T-helper 1 cell (primary cell): ENCODE measurements at places on chromosomes 6 and 20.

DNA sequence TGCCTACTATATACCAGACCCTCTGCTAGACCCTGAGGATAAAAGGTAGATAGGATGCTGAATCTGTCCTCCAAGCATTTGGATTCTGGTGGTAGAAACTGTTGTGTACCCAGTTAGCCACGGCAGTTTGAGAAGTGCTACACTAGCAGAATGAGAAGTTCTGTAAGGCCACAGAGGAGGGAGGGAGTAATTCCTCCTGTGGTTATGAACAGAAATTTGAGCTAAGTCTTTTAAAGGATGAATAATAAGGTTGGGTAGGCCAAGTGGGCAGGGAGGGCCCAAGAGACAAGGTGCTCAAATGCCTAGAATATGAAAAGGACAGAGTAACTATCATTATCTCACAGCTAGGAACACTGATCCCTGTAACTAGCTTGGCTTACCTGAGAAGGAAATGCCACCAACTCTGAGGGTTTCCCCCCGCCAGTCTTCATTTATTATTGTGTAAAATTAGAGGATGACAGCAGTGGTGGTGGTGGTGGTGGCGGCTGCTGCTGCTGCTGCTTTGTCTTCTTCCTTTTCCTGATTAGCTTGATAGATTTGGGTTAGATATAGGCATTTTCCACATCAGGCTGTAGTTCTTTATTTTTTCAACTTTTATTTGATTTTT, 243.3 kb downstream of the PRL start:
- no peak for DNase-seq

- no peak for DNase-seq
Measured at GRCh38 chr20:3311623-3312022, 72.6 kb upstream of the SLC4A11 start.

DNA sequence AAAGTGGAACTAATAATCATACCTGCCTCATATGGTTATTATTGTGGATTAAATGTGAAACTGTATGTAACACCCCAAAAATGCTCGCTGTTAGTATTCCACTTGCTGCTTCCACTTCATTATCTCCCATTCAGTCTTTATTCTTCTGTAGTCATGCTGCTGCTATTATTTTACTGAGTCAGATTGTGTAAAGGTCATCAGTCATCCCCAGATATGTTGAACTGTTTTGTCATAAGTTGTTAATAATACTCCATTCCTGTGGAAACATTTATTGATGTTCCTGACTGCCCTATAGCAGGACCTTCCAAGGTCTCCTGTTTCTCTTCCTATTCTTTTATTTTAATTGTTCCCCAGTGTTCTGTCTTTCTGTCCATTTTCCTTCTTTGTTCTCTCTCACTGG, 1148.3 kb downstream of the EPHA7 start:
- DNase-seq, result no peak

- DNase-seq, result no peak
Measured at GRCh38 chr6:7579851-7580250, 10.1 kb upstream of the SNRNP48 start.

DNA sequence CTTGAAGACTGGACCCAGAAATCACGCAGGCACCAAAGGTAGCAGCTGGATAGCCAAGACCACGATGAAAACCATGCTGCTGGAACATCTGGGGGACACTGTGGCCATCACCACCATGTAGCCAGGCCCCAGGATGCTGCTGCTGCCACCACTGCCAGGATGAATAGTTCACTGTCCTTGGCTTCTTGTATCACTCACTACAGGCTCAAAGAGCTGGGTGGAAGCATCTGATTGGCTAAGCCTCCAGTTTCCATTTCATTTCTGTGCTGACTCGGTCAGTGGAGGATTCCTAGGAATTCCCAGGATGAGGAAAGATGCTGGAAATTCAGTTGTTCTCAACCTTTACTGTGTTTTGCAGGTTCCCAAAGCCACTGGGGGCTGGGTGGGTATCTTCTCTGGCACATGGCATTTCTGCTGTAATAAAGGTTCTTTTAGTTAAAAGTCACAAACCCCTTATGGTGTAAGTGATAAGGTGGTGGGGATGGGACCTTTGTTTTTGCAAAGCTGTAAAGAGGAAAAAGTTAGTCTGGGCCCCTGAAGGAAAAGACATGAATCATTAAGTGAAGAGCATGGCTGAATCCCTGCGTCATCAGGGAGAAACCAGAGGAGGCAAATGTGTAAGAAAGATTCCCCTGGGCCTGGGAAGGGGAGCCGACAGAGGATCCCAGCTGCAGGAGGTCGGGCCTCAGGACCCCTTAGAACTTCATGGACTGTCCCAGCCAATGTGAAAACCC, 75.6 kb upstream of the RNF24 start:
- no peak for DNase-seq

DNA sequence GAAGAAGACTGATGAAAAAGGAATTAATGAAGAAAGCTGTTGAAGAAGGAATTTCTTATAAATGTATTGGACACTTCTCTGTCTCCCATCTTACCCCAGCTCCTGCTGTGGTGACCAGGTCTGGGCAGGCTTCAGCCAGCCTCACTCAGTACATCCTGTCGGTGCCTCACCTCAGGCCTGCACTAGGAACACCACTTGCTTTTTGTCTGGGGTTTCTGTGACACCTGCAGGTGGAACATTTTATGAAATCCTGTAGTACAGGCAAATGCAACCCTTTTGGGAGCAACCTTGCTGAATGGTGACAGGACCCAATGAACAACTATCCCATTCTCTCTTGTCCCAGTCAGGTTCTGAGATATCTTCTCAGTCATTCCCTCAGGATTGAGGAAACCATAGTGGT, 129.7 kb downstream of the PRDM13 start:
- DNase-seq, result no peak

DNA sequence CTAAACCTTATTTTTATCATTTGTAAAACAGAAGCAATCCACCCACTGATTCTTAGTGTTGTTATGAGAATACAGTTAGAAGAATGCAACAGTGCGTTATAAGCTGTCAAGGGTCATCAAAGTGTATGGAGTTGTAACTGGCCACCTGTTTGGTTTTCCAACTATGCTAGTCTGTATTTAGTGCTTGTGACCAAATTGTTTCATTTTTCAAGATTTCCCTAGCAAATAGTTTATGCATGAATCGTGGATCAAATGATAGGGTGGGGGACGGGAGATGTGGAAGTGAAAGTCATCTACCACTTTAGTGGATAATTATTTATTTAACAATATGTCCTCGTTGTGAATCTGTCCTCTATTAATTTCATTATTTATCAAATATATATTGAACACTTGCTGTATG, 175.4 kb upstream of the HDDC2 start:
- no peak for DNase-seq

DNA sequence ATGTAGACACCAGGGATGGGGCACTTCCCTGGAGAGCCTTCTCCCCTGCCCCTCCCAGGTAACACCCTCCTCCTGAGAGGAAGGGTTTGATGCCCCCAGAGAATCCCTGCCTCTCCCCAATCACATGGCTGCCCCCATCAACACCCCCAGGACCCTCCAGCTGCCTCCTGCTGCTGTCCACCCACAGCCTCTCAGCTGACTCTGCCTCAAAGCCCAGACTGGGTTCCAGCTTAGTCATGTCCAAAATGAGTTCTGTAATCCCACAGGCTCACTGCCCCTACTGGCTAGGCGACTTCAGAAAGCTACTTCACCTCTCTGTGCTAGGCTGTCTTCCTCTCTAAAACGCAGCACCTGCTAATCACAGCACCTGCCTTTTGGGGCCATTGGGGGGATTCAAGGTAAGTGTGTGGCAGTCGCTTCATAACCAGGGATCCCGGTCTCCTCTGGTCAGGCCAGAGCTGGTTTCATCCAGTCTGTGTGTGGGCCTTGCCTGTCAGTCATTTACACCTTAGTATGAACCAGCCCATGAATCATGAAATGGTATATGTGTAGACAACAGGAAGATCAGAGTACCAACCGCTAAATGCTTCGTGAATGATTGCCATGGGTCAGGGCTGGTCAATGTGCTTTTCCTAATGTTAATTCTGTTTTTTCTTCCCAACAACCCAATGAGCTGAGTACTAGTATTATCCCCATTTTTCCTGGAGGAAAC, 40.4 kb downstream of the TFEB start:
- DNase-seq, result no peak

- DNase-seq, result no peak
Measured at GRCh38 chr6:20699402-20699801, 165.1 kb downstream of the CDKAL1 start.

GRCh38 chr20:20820785-20821483, 108.5 kb upstream of the RALGAPA2 start:
- DNase-seq, result no peak

DNA sequence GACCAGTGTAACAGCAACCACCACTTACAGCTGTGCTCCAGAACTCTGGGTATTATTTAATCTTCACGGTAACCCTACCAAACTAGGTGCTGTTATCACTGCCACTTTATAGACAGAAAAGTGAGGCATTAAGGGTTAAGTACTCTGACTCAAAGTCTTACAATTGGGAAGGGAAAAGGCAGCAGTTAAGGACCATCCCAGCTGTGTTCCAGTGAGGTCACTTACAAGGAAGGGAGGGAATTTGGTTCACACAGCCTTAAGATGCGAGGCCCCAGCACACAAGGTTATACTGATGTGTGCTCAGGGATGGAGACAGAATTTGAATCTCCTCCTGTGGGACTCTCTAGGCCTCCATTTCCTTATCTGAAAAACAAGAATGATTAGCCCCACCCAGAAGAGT, 46.7 kb downstream of the TRERF1 start:
- DNase-seq, result no peak

- DNase-seq, result no peak
Measured at GRCh38 chr20:7722564-7722963, 217.7 kb downstream of the HAO1 start.

GRCh38 chr6:113960795-113961194, 10.2 kb downstream of the HDAC2 start:
- DNase-seq, result no peak

GRCh38 chr6:93350774-93351173, 68.6 kb downstream of the EPHA7 start:
- DNase-seq, result no peak

- no peak for DNase-seq
Measured at GRCh38 chr6:66558189-66558588, 851.2 kb upstream of the EYS start.

DNA sequence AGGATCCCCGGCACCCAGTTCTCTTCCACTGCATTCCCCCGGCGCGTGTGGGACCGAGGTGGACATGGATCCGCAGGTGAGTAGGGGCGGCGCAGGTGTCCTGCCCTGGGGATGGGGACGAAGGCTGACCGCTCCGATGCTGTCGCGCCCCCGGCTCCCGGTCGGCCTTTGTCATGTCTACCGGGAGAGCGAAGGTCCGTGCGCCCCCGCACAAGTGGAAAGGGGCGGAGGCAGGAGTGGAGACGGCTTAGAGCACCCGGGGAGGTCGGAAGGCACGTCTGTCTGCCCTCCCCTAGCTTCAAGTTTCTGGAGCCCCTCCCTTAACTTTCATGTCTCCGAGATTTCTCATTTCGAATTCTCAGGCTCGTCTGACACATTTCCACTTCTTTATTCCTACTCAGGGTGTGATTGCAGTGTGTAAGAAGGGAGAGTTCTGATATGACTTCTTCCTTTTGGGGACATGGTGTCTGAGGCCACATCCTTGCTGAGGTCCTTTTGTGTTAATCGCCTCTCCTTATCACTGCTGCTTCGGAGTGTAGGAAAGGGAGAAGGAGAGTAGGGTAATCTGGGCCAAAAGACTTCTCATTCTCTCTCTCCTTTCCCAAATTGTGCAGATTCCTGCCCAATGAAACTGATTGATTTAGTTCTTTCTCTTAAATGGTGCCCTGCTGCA, 435 bp downstream of the KIFC1 start:
- peak; percentile 48 for DNase-seq

- DNase-seq, result no peak
Measured at GRCh38 chr6:158038291-158039177, 56.9 kb downstream of the SYNJ2 start.

GRCh38 chr6:80988892-80989291, 763.6 kb downstream of the TENT5A start:
- DNase-seq, result no peak
